Naive thymus-derived CD4-positive, alpha-beta T cell (primary cell): ENCODE measurements at places on chromosomes 16 and 17.

DNA sequence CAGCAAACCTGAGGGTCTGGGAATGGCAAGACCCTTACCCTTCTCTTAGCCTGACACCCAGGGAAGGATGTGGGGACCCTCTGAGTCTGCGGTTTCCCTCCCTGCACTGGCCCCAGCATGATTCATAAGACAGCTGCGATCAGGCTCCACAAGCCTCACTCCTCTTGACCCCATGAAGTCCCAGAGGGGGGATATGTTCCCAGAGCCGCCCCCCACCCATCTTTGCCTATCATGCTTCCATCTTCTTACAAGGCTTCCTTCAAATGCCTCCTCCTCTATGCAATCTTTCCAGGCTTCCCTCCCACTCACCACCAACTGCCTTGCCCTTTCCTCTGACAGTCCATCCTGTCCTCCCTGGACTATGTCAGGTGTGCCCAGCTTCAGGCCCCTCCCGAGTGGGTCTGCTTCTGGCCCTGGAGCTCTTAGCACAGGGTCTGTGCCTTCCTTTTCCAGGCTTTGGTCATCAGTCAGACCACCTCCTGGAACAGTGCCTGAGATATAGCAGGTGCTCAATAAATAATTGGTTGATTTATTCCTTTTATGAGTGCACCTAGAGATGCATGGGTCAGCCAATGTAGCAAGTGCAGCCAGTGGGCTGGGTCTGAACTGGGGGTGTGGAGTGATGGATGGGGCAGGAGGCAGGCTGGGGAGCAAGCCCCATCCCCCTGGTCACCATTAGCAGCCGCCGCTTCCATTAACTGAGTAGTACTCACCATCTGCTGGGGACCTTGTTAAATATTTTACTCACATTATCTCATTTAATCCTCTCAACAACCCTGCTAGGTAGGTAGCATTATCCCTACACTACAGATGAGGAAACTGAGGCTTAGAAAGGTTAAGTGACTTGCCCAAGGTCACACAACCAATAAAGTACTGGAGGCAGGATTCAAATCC lies 8.4 kb downstream of the DLX3 start:
- no peak for DNase-seq

- DNase-seq = no peak
Observed at GRCh38 chr16:84643180-84643583, 5.1 kb upstream of the KLHL36 start.

DNA sequence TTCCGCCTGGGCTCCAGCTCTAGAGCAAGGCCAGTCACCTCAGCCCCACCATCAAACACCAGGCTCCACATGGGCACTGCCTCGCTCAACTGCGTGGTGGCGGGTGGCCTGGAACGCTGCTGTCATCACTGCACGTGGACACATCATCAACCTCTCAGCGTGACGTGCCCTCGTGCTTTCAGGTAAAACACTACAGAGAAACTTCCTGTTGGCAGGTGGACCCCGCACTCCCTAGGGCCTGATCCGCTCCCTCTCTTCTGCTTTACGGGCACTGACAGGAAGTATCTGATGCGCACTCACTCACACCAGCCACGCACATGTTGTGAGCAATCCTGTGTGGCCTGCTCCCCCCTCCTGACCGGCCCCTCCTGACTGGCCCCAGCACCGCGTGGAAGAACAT lies 87.4 kb downstream of the ANKRD11 start:
- DNase-seq = peak; percentile 51

DNA sequence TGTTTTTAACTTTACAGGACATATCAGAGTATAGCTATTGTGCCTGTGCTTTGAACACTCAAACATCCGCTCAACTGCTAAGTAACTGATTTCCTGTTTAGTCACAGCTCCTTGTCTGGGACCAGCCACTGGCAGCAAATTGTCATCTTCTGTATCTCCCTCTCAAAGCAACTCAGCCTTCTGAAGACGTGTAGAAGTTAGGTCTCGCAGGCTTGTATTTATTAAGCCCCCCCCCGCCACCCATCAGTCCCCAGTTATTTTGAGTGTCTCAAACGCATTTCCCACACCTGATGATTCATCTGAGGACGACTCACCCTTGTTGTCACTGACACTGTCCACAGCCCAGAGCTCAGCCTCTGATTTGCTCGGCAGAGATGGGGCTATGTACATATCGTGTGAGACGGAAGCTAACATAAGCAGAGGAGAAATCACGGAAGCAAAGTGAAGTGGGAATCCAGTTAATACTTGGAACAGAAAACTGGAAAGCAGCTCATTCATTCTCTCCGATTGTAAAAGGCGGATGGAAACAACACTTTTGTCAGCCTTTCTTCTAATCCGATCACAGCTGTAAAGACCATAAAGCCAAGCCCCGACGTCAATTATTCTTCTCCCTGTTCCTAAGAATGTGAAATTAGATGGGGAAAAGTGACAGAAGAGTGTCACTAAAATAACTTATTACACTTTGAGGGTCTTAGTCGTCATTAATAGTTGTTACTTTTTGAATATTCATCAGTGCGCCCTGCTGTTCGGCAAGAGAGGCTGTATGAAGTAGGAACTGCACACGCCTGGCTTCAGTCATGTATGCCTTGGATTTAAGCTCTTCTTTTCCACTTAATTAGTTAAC lies 64.2 kb downstream of the PITPNC1 start:
- DNase-seq = peak; percentile 30

DNA sequence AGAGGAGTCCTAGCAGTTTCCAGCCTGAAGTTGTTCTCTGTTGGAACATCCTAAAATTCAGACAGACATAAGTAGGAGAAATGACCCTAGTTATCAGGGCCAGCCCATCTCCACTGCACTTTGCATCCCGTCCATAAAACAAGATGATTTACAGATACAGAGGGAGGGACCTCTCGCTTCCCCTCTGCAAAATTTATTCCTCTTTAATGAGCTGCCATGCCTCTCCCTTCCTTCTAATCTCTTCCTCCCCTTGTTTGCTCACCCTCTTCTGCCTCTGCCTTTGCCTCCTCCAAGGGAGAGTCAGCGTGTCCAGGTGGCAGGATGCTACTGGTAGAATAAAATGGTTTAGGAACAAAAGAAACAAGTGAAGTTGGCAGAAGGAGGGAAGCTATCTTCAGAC lies 351.3 kb downstream of the SOX9 start:
- DNase-seq = no peak

- no peak for DNase-seq
Observed at GRCh38 chr16:81327011-81327410, 12.2 kb downstream of the GAN start.

- peak; percentile 62 for DNase-seq
Observed at GRCh38 chr17:4738136-4739121, 1.2 kb upstream of the ZMYND15 start.

DNA sequence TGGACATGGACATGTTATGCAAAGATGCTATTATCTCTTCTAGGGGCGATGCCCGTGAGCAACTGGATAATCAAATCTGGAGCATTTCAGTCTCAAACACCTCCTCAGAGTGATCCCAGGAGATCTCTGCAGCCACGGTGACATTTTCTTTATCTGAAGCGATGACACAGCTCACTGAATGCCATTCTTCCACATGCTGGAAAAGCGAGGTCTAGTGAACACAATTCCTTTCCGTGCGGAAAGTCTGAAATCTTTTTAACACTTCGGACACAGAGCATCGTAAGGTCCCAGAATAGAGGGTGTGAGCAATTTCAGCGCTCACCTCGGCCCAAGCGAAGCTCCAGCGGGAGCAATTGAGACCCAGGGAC lies 531 bp upstream of the HASPIN start:
- DNase-seq = no peak

DNA sequence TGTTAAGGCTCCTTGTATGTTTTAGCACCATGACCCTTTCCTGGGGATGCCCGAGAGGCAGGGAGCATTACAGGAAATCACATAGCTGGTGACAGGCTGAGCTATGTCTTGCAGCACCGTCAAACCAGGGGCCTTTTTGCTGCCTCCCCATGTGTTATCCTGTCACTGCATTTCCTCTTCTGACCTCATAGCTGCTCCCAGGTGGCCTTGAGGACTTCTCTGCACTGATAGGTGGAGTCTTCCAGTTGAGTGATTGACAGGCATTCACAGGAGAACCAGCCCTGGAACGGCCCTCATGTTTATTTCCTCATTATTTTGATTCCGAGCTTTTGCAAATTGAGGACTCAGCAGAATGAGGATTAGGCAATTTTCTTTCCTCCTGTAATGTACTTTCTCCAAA lies 349.6 kb downstream of the HAPSTR1 start:
- no peak for DNase-seq

DNA sequence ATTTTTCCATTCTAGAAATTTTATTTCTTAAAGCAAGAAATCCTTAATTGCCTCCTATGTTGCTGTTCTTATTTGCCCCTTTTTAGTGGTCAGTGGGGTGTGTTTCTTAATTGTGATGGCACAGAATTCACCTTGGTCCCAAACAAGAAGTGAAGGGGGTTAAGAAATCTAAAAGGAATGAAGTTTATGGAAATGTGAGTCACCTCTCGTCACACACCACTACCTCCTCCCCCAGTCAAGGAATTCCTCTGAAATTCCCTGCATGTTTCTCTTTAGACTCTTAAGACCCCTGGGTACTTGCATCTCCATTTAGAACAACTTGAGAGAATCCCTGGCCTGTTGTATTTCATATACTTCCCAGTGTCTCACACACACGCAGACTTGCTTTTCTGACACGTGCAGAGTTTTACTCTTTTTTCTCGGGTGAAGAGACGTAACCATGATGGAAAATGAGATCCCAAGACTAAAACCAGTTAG lies 247.4 kb downstream of the PRKCA start:
- no peak for DNase-seq

DNA sequence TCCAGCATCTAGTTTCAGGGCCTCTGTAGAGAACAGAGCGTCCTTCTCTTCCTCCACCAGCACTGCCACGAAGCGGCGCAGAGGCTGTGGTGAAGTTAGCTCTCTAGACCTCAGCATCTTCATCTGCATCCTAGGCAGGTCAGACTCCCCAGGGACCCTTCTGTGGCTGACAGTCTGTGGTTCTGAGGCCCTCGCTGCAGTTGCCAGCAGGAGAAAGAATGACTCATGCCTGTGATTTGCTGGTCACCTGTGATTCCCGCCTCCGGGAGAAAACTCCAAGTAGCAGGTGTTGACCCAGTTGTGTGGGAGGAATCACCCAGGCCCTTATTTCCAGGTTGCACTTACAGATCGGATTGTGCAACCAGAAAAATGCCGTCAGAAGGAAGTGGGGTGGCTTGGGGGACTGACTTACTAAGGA lies 117.3 kb upstream of the CACNG5 start:
- DNase-seq = no peak

DNA sequence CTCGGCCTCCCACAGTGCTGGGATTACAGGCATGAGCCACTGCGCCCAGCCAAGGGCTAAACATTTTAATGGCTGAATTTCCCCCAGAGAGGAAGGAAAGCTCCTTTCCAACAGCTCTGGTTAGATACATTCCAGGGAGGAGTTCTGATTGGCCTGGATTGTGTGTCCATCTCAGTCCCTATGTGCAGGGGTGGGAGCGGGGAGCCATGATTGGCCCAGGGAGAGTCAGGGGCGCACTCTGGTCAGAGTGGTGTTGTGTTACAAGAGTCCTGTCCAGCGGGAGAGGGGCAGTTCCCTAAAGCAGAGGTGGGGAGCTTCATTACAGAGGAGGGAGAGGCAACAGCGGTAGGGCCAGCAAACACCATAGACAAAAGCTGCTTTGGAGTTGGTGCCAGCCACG lies 75.0 kb downstream of the RAP1GAP2 start:
- DNase-seq = no peak

DNA sequence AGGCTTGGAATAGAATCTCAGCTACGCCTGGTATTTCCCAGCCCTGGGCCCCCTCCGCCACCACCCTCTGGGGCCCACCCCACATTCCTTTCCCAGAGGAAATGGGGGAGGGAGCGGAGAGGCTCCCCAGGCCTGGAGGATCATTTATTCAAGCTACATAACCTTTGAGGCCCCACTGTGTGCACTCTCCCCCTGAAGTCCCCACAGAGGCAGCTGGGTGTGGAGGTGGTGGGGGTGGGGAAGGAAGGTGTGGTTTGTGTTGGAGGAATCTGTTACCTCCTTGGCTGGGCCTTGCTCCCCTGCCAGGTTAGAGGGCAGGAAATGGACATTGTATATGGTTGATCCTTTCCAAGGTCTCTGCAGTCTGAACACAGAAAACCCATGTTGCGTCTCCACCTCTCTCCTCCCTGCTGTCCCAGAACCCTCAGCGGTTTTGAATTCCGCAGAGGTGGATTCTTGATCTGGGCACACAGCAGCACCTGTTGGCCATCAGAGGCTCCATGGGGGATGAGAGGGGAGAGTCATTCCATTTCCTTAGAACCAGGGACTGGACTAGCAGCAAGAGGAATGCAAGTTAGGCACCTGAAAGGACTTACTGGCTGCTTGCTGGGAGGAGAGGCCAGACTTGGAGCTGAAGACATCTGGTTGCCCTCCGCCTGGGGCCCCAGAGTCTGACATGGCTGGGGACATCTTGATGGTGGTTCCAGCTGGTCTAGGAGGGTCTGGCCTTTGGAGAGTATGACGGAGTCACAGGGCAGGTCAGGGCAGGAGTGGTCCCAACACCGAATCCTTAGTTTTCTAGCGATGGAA lies 23.0 kb downstream of the ARHGAP23 start:
- DNase-seq = no peak

- no peak for DNase-seq
Observed at GRCh38 chr16:28999577-28999976, 14.7 kb downstream of the LAT start.

DNA sequence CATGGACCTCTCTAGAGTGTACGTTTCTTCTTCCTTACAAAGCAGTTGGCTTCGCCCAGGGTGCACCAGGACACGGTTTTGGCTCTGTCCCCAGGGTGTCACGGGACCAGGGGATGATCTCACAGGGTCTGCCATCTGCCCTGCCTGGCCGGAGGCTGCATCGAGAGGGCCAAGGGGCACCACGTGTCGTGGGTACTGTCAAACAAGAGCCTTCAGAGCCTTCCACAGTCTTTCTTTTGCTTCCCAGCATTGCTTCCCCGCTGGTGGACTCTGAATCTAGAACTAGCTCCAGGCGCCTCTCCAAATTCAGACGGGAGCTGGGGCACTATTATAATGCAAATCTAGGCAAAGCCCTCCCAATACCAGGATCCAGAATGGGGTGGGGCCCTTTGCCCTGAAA lies 47.9 kb downstream of the MAPT start:
- DNase-seq = no peak

DNA sequence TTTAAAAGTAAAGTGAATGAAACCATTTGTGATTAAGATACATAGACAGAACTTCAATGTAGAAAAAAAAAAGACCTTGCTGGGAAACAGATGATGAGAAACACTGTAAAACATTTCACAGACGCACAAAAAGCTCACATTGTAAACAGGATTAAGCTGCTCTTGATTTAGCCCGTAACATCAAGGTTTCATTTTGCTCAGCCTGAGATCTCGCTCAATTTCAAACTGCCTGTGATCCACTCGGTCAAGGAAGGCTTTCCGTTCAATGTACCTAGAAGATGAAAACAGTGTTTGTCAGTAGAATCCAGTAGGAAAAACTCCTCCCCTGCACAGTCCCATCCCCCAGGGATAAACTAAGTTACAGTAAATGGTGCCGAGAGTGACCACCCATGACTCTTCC lies 42.3 kb upstream of the BCAR1 start:
- DNase-seq = no peak
